ENCODE measurements at places on chromosomes 3 and 15.

- DNase-seq: no peak
Measured at GRCh38 chr3:141858312-141858711, 18.1 kb upstream of the ATP1B3 start.

- no peak for DNase-seq
Measured at GRCh38 chr15:81776976-81777375, 268.8 kb downstream of the MEX3B start.

GRCh38 chr3:57733790-57734189 lies 22.3 kb upstream of the SLMAP start:
- no peak for DNase-seq

DNA sequence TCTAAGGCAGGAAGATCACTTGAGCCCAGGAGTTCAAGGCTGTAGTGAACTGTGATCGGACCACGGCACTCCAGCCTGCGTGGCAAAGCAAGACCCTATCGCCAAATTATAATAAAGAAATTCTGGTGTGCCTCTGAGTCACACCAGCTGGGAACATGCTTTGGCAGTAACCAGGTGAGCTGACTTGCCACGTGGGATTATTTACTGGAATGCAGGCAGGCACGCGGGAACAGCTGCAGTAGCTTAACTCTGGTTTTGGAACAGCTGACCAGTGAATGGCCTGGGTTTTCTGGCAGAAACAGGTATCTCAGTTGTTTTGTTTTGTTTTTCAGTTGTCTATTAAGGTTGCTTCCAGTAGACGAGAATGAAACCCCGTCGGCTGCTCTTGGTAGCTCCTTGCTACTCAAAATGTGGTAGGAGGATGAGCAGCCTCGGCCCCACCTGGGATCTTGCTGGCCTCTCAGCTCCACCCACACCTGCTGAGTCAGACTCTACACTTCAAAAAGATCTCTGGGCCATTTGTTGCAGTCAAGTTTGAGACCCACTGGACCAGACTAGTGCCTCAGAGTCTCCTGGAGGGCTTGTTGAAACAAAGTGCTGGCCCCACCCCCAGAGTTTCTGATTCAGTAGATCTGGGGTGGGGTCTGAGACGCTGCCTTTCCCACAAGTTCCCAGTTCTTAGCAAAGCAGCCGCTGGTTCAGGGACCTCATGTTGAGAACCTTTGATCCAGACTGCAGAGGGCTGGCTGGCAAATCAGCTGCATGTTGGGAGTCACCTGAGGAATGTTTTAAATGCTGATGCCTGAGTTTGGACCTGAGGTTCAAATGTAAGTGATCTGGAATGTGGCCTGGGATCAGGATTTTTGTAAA lies 26.6 kb downstream of the IDH2 start:
- DNase-seq: peak; percentile 27

- DNase-seq: no peak
Measured at GRCh38 chr3:62462104-62462762, 88.9 kb upstream of the FEZF2 start.

GRCh38 chr15:56797720-56798275 lies 64.5 kb upstream of the ZNF280D start:
- no peak for DNase-seq

DNA sequence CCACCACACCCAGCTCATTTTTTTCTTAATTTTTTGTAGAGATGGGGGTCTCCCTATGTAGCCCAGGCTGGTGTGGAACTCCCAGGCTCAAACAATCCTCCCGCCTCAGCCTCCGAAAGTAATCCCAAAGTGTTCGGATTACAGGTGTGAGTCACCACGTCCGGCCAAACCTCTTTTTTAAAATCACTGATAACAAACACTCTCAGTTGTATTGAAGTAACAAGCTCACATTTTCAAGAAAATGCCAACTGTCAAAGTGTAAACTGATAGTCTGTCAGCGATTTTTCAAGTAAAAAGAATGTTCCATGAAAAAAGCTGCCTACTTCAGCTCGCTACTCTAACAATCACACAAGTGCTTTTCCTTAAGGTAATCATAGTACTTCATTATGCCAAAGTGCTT lies 33.4 kb downstream of the UBXN7 start:
- no peak for DNase-seq

GRCh38 chr3:138033202-138033691 lies 23.3 kb downstream of the CLDN18 start:
- DNase-seq: no peak

- DNase-seq: no peak
Measured at GRCh38 chr3:107861904-107862303, 228.9 kb downstream of the CD47 start.

DNA sequence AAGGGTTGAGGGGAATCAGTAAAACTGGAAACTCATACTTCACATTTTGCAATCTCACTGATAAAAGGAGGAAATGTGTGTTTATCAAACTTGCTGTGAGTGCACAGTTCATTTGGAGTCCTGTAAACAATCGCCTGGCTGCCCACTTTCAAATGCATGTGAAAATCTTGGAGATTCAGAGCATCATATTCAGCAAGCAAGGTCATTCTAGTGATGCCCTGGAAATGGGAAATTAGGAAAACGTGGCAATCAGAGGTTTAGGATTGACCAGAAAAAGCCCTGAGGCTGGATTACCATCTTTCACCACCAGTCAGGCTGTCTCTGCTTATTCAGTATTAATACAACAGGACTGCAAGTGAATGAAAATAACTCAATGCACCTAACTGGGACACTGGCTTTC lies 23.9 kb downstream of the DPH6 start:
- DNase-seq: no peak

- DNase-seq: no peak
Measured at GRCh38 chr3:31002730-31003129, 108.3 kb upstream of the GADL1 start.

GRCh38 chr3:129553719-129554118 lies 10.7 kb downstream of the H1-8 start:
- no peak for DNase-seq

DNA sequence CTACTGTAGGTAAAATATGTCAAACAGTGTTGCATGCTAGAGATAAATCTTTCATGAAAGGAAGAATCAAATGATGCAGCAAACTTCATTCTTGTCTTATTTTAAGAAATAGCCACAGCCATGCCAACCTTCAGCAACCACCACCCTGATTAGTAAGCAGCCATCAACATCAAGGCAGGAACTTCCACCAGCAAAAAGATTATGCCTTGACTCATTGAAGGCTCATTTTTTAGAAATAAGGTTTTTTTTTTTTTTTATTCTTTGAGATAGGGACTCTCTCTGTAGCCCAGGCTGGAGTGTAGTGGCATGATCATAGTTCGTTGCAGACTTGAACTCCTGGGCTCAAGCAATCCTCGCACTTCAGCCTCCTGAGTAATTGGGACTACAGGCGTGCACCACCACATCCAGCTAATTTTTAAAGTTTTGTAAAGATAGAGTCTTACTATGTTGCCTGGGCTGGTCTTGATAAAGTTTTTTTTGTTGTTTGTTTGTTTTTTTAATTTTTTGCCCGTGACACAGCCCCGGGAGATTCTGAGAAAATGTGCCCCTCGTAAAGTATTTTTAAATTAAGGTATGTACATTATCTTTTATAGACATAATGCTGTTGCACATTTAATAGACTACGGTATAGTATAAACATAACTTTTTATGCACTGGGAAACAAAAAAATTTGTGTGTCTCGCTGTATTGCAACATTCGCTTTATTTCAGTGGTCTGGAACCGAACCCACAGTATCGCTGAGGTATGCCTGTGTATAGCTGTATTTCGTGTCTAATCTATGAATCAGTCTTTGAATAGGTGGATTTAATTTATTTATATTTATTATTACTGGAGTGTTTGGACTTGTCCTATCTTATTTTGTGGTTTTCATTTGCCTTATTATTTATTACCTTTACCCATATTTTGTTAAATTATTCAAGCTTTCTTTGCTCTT lies 23.3 kb downstream of the SNRK start:
- DNase-seq: peak; percentile 61

- DNase-seq: no peak
Measured at GRCh38 chr3:112667599-112667998, 26.7 kb upstream of the CCDC80 start.

DNA sequence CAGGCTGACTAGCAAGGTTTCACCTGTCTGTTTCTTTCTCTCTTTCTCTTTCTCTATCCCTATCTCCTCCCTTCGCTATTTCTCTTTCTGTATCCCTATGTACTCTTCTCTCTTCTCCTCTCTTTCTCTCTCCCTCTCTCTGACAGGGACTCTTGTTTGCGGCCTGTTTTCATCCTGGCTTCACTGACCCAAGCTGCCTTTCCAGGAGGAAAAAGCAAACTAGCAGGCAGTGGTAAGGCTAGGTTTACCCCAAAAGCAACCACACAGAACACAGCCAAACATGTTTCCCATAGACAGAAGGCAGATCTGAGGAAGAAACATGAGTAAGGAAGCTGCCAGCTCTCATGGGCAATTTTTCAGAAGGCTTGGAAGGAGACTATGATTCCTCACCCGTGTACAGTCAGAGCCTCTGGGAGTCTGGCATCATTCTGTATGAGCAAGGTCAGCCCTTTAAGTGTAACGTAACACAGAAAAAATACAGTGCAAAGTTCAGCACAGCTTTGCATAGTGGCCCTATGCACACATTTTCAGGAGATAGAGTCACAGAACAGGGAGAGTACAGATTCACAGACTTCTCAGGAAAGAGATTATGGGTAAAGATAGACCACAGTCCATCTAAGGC lies 61.0 kb downstream of the OCA2 start:
- DNase-seq: no peak

- no peak for DNase-seq
Measured at GRCh38 chr3:28280781-28281180, 39.4 kb downstream of the CMC1 start.

GRCh38 chr3:134663721-134664456 lies 13.1 kb upstream of the KY start:
- peak; percentile 47 for DNase-seq

GRCh38 chr3:123027292-123028232 lies at the start of gene SEMA5B:
SEMA5B (minus strand) TSS chr3:123027763; CDS start chr3:122961263, 66,500 bp downstream.
- no peak for DNase-seq

- no peak for DNase-seq
Measured at GRCh38 chr15:57924598-57924997, 140.9 kb downstream of the ALDH1A2 start.

DNA sequence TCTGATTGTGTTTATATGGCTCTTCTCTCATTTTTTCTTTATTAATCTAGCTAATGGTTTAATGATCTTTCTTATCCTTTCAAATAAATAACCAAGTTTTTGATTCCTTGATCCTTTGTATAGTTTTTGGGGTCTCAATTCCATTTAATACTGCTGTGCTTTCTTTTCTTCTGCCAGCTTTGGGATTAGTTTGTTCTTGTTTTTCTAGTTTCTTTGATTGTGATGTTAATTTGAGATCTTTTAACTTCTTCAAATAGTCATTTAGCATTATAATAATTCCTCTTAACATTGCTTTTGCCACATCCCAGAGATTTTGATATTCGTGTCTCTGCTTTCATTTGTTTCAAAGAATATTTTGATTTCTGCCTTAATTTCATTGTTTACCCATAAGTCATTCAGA lies 1126.6 kb downstream of the NAALADL2 start:
- no peak for DNase-seq

DNA sequence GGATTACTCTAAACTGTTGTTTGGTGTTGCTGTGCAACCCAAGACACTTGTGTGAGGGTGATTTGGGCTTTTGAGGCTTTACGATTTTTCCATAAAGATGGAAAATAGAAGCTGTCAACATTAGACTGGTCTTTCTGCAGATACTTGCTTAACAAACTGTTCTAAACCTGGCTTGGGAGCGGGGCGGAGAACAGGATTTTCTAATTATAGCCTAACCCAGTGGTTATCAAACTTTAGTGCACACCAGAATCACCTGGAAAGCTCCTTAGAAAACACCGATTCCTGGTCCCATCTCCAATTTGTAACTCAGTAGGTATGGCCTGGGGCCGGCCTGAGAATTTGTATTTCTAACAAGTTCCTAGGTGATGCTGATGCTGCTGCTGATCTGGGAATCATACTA lies 19.0 kb downstream of the GPR156 start:
- DNase-seq: no peak

DNA sequence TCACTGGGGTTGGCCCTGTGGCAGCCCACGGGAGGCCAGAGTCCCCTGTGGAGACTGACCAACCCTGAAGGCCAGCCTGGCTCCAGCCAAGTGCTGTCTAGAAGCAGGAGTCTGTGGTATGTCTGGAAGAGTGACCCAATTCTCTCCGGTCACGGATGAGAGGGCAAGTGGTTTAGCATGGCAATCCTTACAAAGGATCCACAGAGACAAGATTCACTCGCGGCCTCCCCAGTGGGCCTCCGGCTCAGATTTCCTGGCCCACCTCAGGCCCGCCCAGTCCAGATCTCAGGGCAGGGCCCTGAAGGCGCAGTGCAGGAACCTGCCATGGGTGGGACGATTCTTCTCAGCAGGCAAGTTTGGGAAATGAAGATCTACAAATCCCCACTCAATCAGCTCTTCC lies 5.0 kb upstream of the BCL2L10 start:
- no peak for DNase-seq

- no peak for DNase-seq
Measured at GRCh38 chr15:75407083-75407482, 38.7 kb upstream of the MAN2C1 start.

- DNase-seq: no peak
Measured at GRCh38 chr15:96213896-96214295, 116.6 kb upstream of the NR2F2 start.

DNA sequence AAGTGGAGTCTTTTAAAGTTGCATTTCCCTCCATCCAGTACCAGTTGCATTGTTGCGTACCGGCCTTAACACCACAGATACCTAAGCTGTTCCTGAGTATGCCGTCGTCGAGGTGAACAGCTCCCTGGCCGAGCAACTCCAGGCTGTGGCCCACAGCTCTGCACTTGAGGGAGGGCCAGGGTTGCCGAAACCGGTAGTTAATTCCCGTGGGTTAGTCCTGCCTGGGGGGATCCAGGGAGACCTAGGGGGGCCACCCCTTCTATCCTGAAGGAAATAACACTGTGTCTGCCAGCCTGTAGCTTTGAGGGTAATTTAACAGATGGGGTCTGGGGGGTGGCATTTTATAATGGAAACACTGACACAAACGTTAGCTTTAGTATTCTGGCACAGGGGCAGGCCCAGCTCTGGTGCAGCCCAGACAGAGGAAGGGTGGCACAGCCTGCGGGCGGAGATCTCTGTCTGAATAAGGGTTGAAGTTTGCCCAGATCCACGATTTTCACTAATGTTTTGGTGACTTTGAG lies 60.8 kb downstream of the RGMA start:
- DNase-seq: no peak

DNA sequence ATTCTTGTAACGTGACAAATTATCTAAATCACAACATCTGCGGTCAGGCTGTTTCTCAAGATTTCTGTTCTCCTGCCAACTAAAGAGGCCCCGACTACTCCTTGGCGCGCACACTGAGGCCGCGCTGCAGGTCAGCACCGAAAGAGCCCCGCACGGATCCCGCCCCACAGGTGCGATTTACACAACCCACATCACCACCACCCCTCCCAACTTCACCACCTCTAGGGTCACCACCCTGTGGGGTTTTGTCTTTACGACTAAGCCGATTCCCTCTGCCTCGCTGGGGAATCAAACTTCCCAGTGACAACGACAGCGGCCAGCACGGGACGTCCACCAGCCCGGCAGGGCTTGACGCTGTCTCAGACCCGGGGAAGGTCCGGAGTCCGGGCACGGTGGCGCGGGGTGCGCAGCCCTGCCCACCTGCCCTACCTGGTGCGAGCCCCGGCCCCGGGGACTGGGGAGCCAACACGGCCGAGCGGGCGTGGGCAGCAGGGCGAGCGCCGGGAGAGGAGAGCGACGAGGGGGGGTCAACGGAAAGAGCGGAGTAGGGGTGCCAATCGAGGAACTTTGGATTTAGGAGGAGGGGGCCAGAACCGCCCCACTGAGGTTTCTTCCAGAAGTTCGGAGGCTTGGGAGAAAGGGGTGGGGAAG lies 764 bp downstream of the UACA start:
- DNase-seq: peak; percentile 52
